Ovary (tissue), 10 donors: ENCODE measurements at places on chromosomes 5 and 9.

- no peak for DNase-seq
Observed at GRCh38 chr5:164637931-164638521, 1132.6 kb downstream of the MAT2B start.

- peak; percentile 76 for DNase-seq
Observed at GRCh38 chr9:129414377-129414992, 206.4 kb downstream of the C9orf50 start.

- DNase-seq = no peak
Observed at GRCh38 chr9:95177617-95178016, 139.9 kb downstream of the FANCC start.

GRCh38 chr5:35902046-35902672 is 36.3 kb downstream of the CAPSL start:
- no peak for DNase-seq

DNA sequence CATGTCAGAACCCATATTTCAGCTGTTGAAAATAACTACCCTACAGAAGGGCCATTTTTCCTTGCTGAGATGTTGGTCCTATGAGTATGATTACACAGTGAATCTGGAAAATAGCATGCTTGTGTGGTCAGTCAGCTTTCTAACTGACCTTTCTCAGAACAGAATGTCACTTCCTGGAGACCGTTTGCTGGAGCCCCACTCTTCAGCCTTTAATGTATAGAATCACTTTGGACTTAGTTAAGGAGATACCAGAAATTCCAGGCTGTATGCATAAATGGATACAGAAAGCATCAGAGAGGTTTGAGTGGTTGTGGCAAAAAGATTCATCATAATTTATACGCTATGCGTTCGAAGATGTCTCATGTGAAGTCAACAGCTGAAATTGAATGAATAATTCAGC is 488.1 kb downstream of the EBF1 start:
- no peak for DNase-seq

- DNase-seq = no peak
Observed at GRCh38 chr9:132994410-132995120, 16.1 kb downstream of the GFI1B start.

- DNase-seq = no peak
Observed at GRCh38 chr5:56761151-56761885, 54.0 kb upstream of the MAP3K1 start.

GRCh38 chr5:38916802-38917201 is 71.0 kb downstream of the OSMR start:
- DNase-seq = no peak
